ENCODE measurements at places on chromosomes 12 and 14.

DNA sequence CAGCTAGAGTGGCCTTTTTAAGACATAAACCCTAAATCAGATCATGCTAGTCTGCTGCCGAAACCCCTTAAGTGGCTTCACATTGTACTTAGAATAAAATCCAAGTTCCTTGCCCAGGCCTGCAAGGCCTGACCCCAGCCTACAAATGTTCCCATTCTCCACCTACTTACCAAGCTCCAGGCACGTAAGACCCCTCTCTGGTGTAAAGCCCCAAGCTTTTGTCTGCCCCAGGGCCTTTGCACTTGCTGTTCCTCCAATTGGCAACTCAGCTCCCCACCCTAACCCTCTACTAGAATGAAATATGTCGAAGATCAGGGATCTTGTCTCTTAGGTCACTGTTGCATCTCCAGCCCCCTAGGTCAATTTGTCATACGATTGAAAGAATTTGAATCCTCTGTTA, 27.1 kb upstream of the MED13L start:
- DNase-seq = no peak

DNA sequence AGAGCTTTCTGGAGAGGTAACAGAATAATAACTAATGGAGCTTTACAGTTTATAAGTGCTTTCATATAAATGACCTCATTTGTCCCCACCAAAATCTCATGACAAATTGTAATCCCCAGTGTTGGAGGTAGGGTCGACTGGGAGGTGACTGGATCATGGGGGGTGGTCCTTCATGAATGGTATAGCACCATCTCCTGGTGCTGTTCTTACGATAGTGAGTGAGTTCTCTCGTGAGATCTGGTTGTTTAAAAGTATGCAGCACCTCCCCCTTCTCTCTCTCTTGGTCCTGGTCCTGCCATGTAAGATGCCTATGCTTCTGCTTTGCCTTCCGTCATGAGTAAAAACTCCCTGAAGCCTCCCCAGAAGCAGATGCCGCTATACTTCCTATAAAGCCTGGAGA, 423.3 kb upstream of the GARIN6 start:
- no peak for DNase-seq

DNA sequence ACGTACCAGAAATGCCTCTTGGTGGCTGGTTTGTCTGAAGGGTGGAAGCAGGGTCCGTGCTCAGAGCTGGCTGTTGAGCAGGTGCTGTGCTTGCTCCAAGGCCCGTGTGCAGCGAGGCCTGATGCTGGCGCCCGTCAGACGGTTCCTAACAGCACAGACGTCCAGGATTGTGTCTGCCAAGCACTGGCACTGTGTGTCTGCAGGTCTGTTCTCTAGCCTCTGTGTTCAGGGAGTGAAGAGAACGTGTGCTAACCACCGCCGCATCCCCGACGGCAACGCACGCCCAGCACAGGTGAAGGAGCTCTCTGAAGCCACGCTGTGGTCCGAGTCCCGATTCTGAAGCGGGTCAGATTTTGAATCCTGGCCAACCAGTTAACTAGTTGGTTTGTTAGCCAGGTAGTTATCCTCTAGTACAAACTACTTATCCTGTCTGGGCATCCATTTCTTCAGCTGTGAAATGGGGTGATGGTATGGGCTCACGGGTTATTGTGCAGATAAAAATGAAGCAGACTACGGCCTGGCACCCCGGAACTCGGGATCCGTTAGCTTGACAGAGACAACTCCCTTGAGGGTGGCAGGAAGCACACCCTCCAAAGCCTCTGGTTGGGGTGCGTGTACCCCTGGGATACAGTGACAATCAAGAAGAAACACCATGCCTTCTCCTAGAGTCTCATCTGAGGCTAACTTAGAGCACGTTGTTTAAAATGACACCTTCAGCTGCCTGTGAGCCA, 18.6 kb upstream of the TDRD9 start:
- no peak for DNase-seq

DNA sequence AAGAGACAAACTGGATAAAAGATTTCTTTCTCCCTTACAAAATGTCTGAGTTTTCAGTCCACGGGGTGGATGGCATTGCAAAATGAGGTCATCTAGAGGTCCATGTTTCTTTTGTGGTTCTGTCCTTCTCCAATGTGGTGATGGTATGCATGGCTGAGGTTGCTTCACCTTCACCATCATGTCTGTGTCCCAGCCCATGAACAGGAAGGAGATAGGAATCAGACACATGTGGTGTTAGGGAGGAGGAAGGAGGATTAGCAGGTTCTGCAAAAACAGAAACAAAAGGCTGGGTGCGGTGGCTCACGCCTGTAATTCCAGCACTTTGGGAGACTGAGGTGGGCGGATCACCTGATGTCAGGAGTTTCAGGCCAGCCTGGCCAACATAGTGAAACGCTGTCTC, 11.0 kb upstream of the AEBP2 start:
- DNase-seq = peak; percentile 87

DNA sequence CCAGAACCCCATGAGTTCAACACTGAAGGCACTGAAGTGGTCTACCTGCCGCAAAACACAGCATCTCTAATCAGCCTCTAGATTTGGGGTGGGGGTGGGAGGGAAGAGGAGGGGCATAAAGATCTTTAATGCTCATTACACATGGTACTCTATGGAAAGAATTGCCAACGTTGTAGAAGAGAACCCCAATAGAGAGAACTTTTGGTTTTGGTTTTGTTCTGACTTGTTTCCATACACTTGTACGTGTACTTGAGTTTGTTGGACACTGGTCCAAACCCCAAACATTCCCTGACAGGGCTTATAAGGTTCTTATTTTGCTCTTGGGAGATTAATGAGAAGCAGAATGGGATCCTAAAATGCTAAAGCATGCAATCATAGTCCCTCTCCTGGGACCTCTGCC, 31.0 kb downstream of the GNPTAB start:
- no peak for DNase-seq

- DNase-seq = no peak
Measured at GRCh38 chr12:113874326-113874725, 91.8 kb downstream of the RBM19 start.

- no peak for DNase-seq
Measured at GRCh38 chr12:13173012-13173932, 23.3 kb upstream of the EMP1 start.

DNA sequence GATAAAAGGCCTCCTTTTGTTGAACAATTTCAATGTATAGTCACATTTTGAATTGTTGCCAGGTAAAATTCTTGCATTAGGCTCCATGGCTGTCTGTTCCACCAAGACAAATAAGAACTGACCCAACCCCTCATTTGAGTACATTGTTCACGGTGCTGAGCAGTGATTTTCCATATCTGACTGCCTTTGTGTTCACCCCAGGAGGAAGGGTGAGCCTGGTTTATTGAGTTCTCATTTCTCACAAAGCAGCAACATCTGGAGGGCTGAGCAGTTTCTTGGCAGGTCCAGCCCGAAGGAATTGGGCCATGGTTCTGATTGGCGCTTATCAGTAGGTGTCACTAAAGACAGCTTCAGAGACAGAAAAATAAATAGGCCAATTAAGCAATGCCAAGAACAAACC, 149.1 kb downstream of the BMP4 start:
- DNase-seq = no peak

DNA sequence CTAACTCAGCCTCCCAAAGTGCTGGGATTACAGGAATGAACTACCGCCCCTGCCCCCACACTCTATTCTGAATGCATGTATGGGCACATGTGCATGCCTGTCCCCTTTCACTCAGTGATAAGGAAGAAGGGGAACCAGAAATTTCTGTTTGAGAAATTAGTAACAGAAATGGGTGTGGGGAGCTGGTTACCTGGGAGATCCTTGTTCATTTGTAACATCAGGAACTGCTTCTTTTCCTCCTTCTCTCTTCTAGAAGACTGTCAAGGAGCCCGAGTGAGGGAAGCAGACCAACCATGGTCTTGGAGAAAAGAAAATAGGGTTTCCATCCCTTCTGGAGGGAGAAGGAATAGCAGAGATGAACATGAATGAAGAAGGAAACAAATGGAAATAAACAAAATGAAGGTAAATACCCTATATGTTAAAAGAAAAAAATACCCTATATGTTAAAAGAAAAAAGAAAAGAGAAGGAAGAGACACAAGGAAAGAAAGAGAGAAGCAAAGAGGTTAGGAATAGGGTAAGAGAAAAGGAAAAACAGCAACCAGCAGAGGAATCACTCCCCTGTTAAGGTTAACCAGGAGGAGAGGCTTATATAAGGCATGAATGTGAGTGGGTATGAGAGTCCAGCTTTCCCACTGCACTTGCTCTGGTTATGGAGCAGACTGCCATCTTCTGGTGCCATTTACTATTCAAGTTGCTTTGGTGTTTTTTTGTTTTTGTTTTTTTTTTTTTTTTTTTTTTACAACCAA, 3.3 kb downstream of the PPP1R3E start:
- no peak for DNase-seq

- DNase-seq = no peak
Measured at GRCh38 chr12:91040096-91040755, 17.6 kb downstream of the KERA start.

- DNase-seq = peak; percentile 100
Measured at GRCh38 chr12:57078519-57079404, at the start of gene NEMP1. Gene NEMP1 (minus strand): TSS chr12:57078791. CDS start chr12:57078745, 46 bp downstream.

GRCh38 chr12:93173178-93173957, 204.4 kb upstream of the NUDT4 start:
- DNase-seq = no peak
